Mesothelial cell of epicardium (in vitro differentiated cells): ENCODE measurements at places on chromosomes 16 and 17. TPM values are rescaled to one million over a fixed set of nuclear protein-coding genes. Genes with fewer than 3 reads are reported as not detected.

- H3K4me1 ChIP-seq = peaks cover 12% of the 10 kb centered on the region
- H3K27ac ChIP-seq = peak overlapping the region; percentile 88
- H3K36me3 ChIP-seq = peaks cover 16% of the 10 kb centered on the region
- H3K4me3 ChIP-seq = peak overlapping the region; percentile 90
- no peaks in the 10 kb centered on the region for H3K27me3 ChIP-seq
- DNase-seq = no peak
Observed at GRCh38 chr17:7393613-7394451, 493 bp downstream of the PLSCR3 start.

- peak overlapping the region; percentile 21 for H3K27ac ChIP-seq
- no peaks in the 10 kb centered on the region for H3K36me3 ChIP-seq
- DNase-seq = no peak
- no peaks in the 10 kb centered on the region for H3K27me3 ChIP-seq
- no peak overlapping the region for H3K4me3 ChIP-seq
Observed at GRCh38 chr16:83842291-83842690, 34.5 kb downstream of the HSBP1 start.

- no peak overlapping the region for H3K27ac ChIP-seq
- no peaks in the 10 kb centered on the region for H3K36me3 ChIP-seq
- peaks cover 13% of the 10 kb centered on the region for H3K27me3 ChIP-seq
- no peaks in the 10 kb centered on the region for H3K4me1 ChIP-seq
- no peak overlapping the region for H3K4me3 ChIP-seq
Observed at GRCh38 chr16:80852261-80852872, 48.0 kb upstream of the CDYL2 start.

- no peaks in the 10 kb centered on the region for H3K27me3 ChIP-seq
- H3K27ac ChIP-seq = no peak overlapping the region
- no peaks in the 10 kb centered on the region for H3K4me1 ChIP-seq
- H3K4me3 ChIP-seq = no peak overlapping the region
- no peaks in the 10 kb centered on the region for H3K36me3 ChIP-seq
Observed at GRCh38 chr17:45982791-45983613, 16.0 kb upstream of the STH start.

GRCh38 chr16:27365142-27366089 lies 36.6 kb upstream of the IL21R start:
- H3K4me3 ChIP-seq = no peak overlapping the region
- H3K27me3 ChIP-seq = no peaks in the 10 kb centered on the region
- H3K27ac ChIP-seq = no peak overlapping the region

DNA sequence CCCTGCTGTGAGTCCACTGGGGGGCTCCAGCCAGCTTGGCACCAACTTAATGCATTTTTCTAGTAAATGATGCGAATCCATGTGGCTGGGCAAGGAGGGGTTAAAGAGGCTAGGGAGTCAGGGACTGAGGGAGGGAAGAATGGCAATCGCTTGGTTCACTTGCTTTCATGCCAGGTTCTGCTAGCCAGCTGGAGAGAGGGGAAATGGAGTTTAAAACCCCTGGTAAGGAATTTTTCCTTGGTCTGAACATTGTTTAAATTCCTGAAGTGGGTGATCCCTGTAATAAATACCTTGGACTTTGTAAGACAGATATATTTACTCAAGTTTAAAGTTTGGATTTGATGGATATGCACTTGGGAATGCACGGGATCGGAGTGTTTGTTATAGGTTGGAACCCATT lies 22.8 kb downstream of the ANKFN1 start:
- DNase-seq = no peak
- H3K36me3 ChIP-seq = no peaks in the 10 kb centered on the region
- H3K27ac ChIP-seq = peak overlapping the region; percentile 81
- peaks cover 46% of the 10 kb centered on the region for H3K4me1 ChIP-seq

- peaks cover 29% of the 10 kb centered on the region for H3K36me3 ChIP-seq
- H3K27ac ChIP-seq = peak overlapping the region; percentile 93
- peaks cover 28% of the 10 kb centered on the region for H3K4me1 ChIP-seq
- H3K4me3 ChIP-seq = no peak overlapping the region
Observed at GRCh38 chr17:50189550-50190292, 11.7 kb downstream of the COL1A1 start.

- DNase-seq = no peak
- no peak overlapping the region for H3K4me3 ChIP-seq
- no peaks in the 10 kb centered on the region for H3K36me3 ChIP-seq
- peaks cover 9% of the 10 kb centered on the region for H3K4me1 ChIP-seq
Observed at GRCh38 chr17:7803981-7804380, 30.0 kb upstream of the KDM6B start.

DNA sequence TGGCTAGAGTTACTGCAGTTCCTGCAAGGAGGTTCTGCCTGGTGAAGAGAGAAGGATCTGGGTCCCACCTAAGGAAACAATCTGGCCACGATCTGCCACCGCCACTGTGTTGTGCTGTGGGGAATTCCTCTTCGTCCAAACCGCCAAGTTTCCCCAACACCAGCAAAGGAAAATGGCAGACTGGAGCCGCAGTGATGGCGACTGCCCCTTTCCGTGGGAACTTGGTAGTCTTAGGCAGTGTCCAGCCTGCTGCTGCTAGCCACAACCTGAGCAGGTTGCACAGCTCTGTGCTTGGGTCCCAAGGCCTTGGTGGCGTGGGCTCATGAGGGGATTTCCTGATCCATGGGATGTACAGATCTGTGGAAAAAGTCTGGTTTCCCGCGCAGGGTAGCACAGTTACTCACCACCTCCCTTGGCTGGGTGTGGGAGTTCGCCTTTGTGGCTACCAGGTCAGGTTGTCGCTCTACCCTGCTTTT lies 28.6 kb downstream of the NFATC3 start:
- no peak for DNase-seq
- H3K36me3 ChIP-seq = peaks cover 30% of the 10 kb centered on the region
- no peak overlapping the region for H3K27ac ChIP-seq
- no peak overlapping the region for H3K4me3 ChIP-seq

DNA sequence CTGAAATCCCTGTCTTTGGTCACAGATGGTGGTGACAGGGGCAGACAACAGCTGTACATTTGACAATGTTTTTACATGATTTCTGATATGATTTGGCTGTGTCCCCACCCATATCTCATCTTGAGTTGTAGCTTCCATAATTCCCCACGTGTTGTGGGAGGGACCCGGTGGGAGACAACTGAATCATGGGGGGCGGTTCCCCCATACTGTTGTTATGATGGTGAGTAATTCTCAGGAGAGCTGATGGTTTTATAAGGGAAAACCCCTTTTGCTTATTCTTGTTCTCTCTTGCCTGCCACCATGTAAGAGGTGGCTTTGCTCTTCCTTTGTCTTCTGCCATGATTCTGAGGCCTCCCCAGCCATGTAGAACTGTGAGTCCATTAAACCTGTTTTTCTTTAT lies 353.9 kb downstream of the CPPED1 start:
- no peak overlapping the region for H3K27ac ChIP-seq
- H3K4me1 ChIP-seq = no peaks in the 10 kb centered on the region
- no peak for DNase-seq
- H3K27me3 ChIP-seq = no peaks in the 10 kb centered on the region
- H3K36me3 ChIP-seq = no peaks in the 10 kb centered on the region
- H3K4me3 ChIP-seq = no peak overlapping the region

GRCh38 chr17:61314368-61315078 lies 85.1 kb upstream of the TBX2 start:
- DNase-seq = no peak
- peaks cover 3% of the 10 kb centered on the region for H3K36me3 ChIP-seq
- H3K27ac ChIP-seq = peak overlapping the region; percentile 84
- H3K4me1 ChIP-seq = peaks cover 61% of the 10 kb centered on the region

- H3K4me1 ChIP-seq = no peaks in the 10 kb centered on the region
- no peak for DNase-seq
- H3K27ac ChIP-seq = no peak overlapping the region
- peaks cover 41% of the 10 kb centered on the region for H3K27me3 ChIP-seq
Observed at GRCh38 chr16:23974223-23974622, 138.4 kb downstream of the PRKCB start.

DNA sequence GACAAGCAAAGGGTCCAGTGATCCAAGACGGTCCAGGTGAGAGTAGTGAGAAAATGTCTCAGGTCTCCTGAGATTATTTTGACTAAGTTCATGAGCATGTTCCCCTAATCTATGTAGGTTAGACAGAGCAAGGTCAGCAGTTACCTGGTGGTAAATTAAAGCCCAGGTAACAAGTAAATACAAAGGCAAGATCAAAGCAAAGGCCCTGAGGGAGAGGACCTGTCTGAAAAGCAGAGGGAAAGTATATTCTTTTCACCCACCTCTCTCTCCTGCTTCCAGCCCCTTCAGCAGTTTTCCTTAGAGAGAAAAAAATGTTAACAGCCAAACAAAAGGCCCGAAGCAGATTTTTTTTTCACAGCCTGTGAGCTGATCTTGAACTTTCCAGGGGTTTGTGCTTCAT lies 302.7 kb downstream of the MAP2K6 start:
- peaks cover 52% of the 10 kb centered on the region for H3K4me1 ChIP-seq
- no peak for DNase-seq
- no peak overlapping the region for H3K4me3 ChIP-seq
- H3K27me3 ChIP-seq = no peaks in the 10 kb centered on the region
- peak overlapping the region; percentile 90 for H3K27ac ChIP-seq

DNA sequence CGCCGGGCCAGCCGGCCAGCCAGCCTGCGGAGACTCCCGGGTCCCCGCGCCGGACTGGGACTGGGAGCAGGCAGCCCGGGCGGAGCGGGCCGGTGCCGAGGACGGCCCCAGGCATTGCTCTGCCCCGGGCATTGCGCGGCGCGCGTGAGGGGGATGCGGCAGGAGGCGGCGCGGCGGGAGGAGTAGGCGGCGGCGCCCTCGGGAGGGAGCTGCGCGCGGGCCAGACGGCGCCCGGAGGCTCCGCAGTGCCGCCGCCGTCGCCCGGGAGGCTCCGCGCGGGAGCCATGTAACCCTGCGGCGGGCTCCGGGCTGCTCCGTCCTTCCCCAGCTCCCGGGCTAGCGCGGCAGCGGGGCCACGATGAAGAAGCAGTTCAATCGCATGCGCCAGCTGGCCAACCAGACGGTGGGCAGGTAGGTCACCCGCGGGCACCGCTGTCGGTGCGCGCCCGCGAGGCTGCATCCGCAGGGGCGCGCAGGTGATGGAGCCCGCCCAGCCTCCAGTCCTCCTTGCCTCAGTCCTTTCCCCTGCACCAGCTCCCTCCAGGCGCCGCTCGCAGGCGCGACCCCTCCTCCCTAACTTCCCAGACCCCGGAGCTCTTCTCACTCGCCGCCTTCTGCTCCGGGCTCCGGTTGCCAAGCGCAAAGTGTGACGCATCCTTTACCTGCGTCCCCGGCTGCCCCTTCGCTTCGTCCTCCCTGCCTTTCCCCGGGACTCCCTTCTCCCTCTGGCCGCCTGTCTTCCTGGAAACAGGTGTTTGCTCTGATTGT lies at the start of gene ARHGAP44:
Gene ARHGAP44, plus strand, starts transcription at position 18 of the 768 bp plus-strand sequence. Its CDS starts 341 bp downstream, at position 359.
- peaks cover 23% of the 10 kb centered on the region for H3K27me3 ChIP-seq
- peak; percentile 82 for DNase-seq
- peaks cover 21% of the 10 kb centered on the region for H3K4me1 ChIP-seq
- H3K27ac ChIP-seq = peak within 1 kb of the TSS; percentile 87
- H3K36me3 ChIP-seq = no peaks in the 10 kb centered on the region
- H3K4me3 ChIP-seq = peak within 1 kb of the TSS; percentile 93

DNA sequence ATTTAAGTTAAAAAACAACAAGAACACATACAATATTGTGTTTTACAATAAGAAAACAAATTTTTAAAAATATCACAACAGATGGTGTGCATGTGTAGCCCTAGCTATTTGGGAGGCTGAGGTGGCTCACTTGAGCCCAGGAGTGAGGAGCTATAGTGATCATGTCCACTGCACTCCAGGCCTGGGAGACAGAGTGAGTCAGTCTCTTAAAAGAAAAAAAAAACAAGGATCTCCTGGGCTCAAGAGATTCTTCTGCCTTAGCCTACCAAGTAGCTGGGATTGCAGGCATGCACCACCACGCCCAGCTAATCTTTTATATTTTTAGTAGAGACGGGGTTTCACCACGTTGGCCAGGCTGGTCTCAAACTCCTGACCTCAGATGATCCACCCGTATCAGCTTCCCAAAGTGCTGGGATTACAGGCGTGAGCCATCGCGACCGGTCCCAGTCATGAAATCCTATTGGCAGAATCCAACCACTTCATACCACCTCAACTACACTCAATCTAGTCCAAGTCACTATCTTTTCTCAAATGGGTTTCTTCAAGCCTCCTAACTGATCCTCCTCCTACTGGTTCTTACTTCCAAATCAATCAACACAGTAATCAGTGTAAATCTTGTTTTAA lies 55.0 kb downstream of the STH start:
- H3K36me3 ChIP-seq = peaks cover 39% of the 10 kb centered on the region
- no peak for DNase-seq
- H3K27me3 ChIP-seq = no peaks in the 10 kb centered on the region
- H3K4me1 ChIP-seq = peaks cover 26% of the 10 kb centered on the region
- no peak overlapping the region for H3K27ac ChIP-seq

- no peaks in the 10 kb centered on the region for H3K36me3 ChIP-seq
- H3K4me1 ChIP-seq = peaks cover 23% of the 10 kb centered on the region
- no peak overlapping the region for H3K27ac ChIP-seq
- peaks cover 53% of the 10 kb centered on the region for H3K27me3 ChIP-seq
- DNase-seq = no peak
- H3K4me3 ChIP-seq = no peak overlapping the region
Observed at GRCh38 chr17:77613218-77613617, 345.3 kb upstream of the TNRC6C start.

GRCh38 chr16:924806-925205 lies 46.0 kb downstream of the LMF1 start:
- peaks cover 7% of the 10 kb centered on the region for H3K4me1 ChIP-seq
- no peak overlapping the region for H3K4me3 ChIP-seq
- H3K27me3 ChIP-seq = no peaks in the 10 kb centered on the region
- no peak overlapping the region for H3K27ac ChIP-seq
- H3K36me3 ChIP-seq = peaks cover 49% of the 10 kb centered on the region

The NPIPB9 gene
- 3.6 to 5.2 TPM (median 4.3 TPM) in 3 replicates for total RNA-seq

The ATP1B2 gene
- total RNA-seq = 9.6 to 10.5 TPM (median 10.2 TPM) in 3 replicates

The TPSG1 gene
- total RNA-seq = not detected in 3 replicates

The CEP295NL gene
- 3.2 to 4.2 TPM (median 3.8 TPM) in 3 replicates for total RNA-seq

The NAGS gene
- 0.42 to 0.88 TPM (median 0.82 TPM) in 3 replicates for total RNA-seq

The TVP23C gene
- total RNA-seq = 61.1 to 66.4 TPM (median 62.0 TPM) in 3 replicates

The TEX14 gene
- total RNA-seq = 0.20 to 0.43 TPM (median 0.34 TPM) in 3 replicates

The WNT3 gene
- 64.2 to 66.4 TPM (median 65.7 TPM) in 3 replicates for total RNA-seq

The AXIN2 gene
- total RNA-seq = 84.6 to 88.7 TPM (median 87.8 TPM) in 3 replicates

The PMP22 gene
- 49.4 to 52.5 TPM (median 50.4 TPM) in 3 replicates for total RNA-seq

The TMEM231 gene
- total RNA-seq = 9.2 to 13.0 TPM (median 10.8 TPM) in 3 replicates

The PLD6 gene
- 1.7 to 2.4 TPM (median 2.3 TPM) in 3 replicates for total RNA-seq

The SGCA gene
- total RNA-seq = not detected in 3 replicates
